Activated naive CD4-positive, alpha-beta T cell treated with Interleukin-2 at 50 U/mL for 16 hours (primary cell): ENCODE measurements at places on chromosomes 5 and 9.

DNA sequence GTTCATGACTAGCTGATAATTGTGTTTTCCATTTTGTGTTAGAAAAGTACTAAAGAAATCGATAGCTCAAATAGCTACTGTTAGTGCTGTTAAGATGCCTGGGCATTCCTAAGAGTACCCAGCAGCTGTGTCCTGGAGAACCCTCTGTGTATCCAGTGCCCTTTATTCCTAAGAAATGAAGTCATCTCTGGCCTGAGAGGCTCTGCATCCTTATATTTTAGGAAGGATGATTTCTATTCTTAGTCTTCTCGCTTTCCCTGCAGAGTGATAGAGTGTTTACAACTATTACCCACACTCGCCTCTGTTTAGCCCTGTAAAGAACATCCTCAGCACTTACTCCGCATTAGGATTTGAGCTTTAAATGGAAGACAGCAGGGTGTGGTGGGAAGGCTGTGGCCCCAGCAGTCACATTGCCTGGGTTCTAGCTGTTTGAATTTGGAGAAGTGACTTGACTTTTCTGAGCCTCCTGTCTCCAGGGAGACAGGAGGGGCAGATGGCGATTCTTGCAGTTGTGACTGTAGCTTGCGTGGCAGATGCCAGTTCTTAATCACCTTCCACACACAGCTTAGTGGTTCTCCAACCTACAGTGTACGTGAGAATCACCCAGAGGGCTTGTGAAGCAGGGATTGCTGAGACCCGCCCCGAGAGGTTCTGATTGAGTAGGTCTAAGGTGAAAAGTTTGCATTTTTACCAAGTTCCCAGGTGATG is 177.2 kb upstream of the PITX1 start:
- DNase-seq = no peak

GRCh38 chr5:38249301-38249700 is 9.1 kb upstream of the EGFLAM start:
- no peak for DNase-seq

GRCh38 chr5:179393078-179393477 is 47.8 kb upstream of the ADAMTS2 start:
- no peak for DNase-seq

DNA sequence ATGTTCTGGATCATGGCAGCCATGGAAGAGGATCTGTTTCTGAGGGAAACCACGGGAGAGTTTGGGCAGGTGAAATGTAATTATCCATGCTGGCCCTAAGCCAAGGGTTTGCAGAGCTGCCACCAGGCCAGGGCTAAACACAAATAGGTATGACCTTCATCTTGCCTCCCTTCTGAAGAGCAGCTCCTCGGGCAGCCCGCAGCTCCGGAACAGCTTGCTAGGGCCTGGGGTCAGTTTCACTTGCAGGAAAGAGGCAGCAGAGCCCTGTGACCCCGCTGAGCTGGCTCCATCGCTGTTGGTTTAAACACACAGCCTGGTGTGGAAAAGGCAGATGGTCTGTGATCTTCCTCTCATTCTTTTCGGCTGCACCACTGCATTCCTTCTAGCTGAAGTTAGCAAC is 141.4 kb downstream of the TMEM38B start:
- DNase-seq = no peak

- DNase-seq = no peak
Observed at GRCh38 chr9:38482918-38483592, 58.8 kb upstream of the IGFBPL1 start.

GRCh38 chr5:181199881-181200638 is 4.9 kb downstream of the TRIM7 start:
- no peak for DNase-seq

- no peak for DNase-seq
Observed at GRCh38 chr5:179882338-179882737, 23.7 kb upstream of the MRNIP start.

- DNase-seq = peak; percentile 18
Observed at GRCh38 chr5:73170522-73170921, 2.5 kb upstream of the TMEM174 start.

- no peak for DNase-seq
Observed at GRCh38 chr9:113299800-113300292, 3.3 kb downstream of the RNF183 start.

GRCh38 chr9:77016526-77017504 is 2.6 kb upstream of the FOXB2 start:
- DNase-seq = no peak

DNA sequence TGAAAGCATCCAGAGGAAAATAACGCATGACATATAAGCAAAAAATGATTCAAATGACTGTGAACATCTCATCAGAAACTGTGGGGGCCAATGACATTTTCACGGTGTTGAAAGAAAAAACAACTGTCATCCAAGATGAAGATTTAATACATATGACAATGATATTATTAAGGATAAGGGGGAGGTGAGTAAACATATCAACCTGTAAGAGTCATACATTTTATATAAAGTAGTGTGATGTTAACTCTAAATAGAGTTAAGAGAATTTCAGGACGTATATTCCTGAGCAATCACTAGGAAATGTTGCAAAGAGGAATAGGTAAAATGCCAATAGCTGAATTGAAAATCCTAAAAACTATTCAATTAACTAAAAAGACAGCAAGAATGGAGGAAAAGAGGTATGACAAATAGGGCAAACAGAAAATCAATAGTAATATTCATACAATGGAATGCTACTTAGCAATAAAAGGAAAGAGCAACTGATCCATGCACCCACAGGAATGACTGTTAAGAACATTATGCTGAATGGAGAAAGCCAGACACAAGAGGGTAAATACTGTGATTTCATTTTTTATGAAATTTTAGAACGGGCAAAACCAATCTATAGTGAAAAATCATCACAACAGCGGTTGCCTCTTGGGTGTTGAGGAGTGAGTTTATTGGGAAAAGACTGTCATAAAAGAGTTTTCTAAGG is 92.4 kb upstream of the JAK2 start:
- no peak for DNase-seq

DNA sequence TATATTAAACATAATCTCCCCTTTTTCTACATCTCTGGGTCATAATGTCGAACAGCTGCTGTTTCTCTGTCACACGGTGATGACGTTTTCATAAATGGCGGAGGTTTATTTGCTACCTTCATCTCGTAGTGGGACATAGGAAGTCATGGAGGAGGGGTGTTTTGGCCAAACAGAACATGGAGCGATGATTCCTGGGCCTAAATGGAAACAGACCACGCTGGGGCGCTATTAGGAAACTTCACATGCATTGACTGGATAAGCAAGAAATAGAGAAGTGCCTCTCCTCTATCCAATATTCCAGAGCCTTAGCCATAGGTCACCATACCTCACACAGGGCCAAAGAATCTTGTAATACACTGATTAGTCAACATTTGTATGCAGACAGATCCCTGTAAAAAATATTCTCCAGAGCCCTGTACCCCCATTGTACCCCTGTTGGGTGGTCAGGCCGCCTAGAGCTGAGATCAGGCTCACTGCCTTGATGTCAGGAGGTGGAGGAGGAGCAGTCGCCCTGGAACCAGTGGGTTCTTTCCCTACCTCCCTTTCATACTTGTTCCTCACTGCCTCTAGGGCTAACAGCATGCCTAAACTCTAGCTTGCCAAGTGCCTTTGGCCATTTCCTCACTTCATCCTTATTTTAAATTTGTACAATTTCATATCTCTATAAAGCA is 77.8 kb upstream of the SPIN1 start:
- no peak for DNase-seq

DNA sequence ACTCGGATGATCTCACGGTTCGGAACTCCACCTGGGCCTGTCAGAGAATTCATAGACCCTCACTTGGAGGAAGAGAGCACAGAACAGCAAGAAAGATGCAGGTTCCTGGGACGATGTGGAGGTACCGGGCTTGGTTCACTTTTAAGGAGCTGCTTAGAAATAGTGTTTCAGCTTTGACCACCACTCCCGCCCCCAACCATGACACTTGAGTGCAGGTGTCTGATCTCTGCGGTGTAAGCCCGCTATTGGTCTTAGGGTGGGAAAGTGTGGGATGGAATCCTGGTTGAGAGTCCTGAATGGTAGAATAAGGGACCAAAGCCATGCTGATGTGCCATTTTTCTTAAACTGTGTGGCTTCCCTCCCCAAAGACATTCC is 97.2 kb upstream of the LMX1B start:
- DNase-seq = no peak

GRCh38 chr5:42507451-42508097 is 84.3 kb downstream of the GHR start:
- DNase-seq = no peak

DNA sequence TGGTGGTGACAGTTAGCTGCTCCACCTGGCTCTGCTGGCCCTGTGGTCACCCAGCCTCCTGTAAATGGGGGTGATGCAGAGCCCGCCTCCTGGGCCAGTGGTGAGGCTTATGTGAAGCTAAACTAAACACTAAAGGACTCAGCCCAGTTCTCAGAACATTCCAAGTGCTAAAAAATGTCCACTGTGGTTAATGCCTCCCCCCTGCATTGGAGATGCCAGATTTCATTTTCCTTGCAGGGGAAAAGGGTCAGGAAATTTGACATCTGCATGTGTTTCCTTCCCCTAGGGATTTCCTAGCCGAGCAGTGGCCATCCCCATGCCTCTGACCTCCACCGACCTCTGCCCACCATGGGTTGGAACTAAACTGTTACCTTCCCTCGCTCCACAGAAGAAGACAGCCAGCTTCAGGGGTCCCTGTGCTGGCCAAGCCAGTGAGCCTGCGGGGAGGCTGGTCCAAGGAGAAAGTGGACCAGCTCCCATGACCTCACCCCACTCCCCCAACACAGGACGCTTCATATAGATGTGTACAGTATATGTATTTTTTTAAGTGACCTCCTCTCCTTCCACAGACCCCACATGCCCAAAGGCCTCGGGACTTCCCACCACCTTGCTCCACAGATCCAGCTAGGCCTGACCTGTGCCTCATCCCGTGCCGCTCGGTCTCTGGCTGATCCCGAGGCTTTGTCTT is 13.0 kb downstream of the CD74 start:
- DNase-seq = no peak

DNA sequence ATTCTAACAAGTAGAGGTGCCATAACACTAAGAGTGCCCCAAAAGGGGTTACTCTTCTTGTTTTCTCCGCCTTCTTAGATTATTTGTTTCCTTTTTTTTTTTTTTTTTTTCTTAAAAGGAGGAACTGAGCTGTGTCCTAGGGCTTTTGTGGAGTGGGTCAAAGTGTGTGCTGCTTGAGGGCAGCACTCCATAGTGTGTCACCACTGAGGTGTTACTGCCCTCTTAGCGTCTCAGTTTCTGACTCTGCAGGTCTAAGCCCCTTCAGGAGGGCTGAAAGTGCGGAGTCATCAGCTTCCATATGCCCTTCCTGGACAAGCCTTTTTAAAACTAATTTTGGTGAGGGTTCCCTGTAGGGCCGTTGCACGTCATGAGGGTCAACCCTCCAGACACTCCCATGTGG is 12.6 kb upstream of the NANS start:
- DNase-seq = no peak

GRCh38 chr9:114454652-114455051 is 50.6 kb downstream of the WHRN start:
- DNase-seq = no peak

DNA sequence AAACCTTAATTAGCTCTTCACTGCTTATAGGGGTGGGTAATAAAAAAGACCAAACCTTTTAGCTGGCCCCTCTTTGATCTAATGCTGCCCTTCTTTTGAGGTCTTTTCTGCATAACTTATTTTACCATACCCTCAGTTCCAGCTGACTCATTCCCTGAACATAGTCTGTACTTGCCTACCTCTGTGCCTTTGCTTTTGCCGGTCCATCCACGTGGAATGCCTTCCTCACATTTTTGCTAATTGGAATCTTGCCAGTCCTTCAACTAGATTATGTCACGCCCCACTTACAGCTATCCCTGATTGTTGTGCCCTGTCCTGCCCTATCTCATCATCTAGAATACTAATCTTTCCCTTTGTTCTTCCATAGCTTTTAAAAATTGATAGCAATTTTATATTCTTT is 44.2 kb downstream of the FAF2 start:
- no peak for DNase-seq

DNA sequence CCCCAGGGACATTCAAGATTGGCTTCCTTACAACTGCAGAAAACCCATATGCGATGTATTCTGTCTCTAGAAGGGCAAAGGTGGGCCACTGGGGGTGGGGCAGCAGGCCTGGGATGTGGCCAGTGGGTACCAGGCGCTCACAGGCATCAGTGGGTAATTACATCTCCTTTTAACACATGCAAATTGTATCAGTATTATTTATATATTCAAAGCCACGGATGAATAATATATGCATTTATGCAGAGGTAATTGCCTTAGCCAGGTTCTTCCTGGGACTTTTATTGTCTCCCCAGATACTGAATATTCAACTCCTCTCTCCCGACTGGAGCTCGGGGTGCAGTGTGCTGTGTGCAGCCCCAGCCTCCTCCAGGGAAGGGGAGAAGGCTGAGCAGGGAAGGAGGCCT is 109.4 kb upstream of the MVB12B start:
- no peak for DNase-seq

- no peak for DNase-seq
Observed at GRCh38 chr5:64165500-64166200, at the start of gene RNF180. Gene RNF180, plus strand, starts transcription at chr5:64165843. Its CDS starts 34,965 bp downstream, at chr5:64200808.

DNA sequence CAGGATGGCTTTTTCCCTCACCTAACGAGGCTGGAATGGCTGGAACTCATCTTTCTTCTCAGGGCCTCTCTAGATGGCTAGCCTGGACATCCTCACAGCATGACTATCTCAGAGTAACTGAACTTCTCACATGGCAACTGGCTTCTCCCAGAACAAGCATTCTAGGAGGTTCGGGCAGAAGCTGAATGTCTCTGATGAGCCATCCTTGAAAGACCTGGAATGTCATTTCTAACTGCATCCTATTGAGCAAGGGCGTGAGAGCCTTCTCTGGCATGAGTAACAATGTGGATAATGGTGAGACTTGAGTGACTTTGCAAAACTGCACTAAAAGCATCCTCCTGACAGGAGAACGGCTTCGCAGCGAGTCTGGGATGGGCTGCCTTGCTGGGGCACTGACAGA is 487.7 kb downstream of the MAT2B start:
- DNase-seq = no peak

DNA sequence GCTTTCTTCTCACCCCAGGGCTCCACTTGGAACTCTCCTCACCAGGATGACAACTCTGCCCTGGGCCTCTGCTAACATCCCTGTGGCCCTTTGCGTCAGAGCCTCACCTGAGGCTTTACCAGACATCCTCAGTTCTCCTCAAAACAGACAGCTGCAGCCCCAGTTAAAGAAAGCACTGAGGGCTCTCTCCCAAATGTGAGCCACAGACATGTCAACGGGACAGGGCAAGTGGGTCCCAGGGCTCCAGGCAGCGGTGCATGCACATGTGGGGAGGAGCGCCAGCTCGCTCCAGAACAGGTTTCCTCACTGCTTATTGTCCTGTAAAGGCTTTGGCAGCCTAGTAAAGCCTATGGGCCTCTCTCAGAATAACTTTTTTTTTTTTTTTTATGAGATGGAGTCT is 37.3 kb downstream of the IPPK start:
- DNase-seq = no peak

DNA sequence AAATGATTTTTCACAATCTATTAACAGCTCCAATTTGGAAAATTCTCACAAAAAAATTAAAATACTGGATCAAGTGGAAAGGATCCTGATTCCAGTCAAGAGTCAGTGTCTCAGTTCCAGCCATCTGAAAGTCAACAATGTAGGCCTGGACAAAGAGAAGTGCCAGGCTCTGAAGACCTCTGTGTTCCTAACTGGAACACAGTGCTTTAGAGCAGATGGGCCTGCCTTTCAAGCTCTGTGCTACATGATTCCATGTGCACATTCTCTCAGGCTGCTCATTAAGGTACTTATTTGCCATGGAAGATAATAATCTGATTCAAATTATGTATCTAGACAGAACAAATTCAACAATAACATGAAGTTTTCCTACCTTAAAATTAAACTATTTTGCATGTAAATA is 30.2 kb upstream of the ALDH1A1 start:
- no peak for DNase-seq

- DNase-seq = no peak
Observed at GRCh38 chr5:89293810-89294209, 410.8 kb upstream of the MEF2C start.
